ENCODE measurements at places on chromosomes 2 and 18. TPM values are rescaled to one million over a fixed set of nuclear protein-coding genes. Genes with fewer than 3 reads are reported as not detected.

KLHL41 gene
- 0.40 TPM for total RNA-seq

CD8B2 gene
- total RNA-seq, result 0.23 TPM

SLC19A3 gene
- total RNA-seq, result 0.59 TPM

LIMS4 gene
- 0.57 TPM for total RNA-seq

PAIP2B gene
- total RNA-seq, result 11.6 TPM

ZBTB14 gene
- total RNA-seq, result 4.4 TPM

GRCh38 chr18:40612356-40612755, 1342.7 kb upstream of the PIK3C3 start:
- DNase-seq, result no peak

DNA sequence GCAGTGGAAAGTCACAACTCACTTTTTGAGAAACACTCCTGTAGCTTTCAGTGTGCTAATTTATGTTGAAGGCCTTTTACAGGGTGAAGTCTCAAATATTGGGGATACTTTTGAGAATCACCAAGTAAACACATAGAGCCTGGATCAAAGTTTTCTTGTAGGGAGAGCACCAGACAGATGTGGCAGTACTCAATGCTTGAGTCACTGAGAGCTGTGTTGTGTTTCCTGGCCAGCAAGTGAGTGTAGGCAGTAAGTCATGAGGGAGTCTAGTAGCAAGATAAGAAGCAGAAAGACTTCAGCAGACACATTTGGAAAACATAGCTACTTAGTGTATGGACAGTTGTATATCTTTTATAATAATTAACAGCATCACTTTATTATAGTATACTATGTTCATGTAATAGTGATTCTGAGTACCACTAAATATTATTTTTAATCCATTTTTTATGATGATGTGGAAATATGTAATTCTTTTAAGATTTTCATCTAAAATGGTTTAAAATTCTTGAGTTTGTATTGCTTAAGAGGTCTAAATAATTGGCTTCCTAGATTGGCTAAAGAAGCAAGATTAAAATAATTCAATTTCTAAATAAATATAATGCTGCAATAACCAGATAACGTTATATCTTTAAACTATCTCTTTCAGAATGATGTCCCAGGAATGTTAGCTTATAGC, 12.8 kb downstream of the PSMD1 start:
- no peak for DNase-seq

- DNase-seq, result no peak
Observed at GRCh38 chr2:219598308-219599078, 836 bp downstream of the STK11IP start.

GRCh38 chr18:50356036-50356945, 18.6 kb upstream of the SKA1 start:
- DNase-seq, result no peak

- peak; percentile 27 for DNase-seq
Observed at GRCh38 chr2:148874868-148875341, at the start of gene KIF5C. Gene KIF5C, plus strand, starts transcription at chr2:148875227. Its CDS starts 391 bp downstream, at chr2:148875618.

DNA sequence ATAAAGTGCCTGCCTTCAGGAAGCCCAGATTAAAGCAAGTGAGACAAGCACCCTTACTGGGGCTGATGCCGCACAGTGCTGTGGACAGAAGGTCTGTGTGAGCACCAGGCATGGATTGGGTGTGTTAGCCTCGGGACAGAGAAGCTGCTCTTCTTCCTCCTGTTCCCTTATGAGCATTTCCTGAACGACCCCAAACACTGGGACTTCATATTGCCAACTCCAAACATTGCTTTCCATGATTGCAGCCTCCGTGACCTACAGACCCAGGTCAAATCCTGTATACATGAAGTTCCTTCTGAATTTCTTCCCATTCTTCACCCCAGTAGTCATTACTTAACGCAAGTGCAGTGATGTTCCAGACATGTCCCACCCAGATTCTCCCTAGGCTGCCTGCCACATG, 129.8 kb upstream of the ALKAL2 start:
- no peak for DNase-seq

- no peak for DNase-seq
Observed at GRCh38 chr2:217016796-217017419, 157.0 kb upstream of the TNP1 start.

DNA sequence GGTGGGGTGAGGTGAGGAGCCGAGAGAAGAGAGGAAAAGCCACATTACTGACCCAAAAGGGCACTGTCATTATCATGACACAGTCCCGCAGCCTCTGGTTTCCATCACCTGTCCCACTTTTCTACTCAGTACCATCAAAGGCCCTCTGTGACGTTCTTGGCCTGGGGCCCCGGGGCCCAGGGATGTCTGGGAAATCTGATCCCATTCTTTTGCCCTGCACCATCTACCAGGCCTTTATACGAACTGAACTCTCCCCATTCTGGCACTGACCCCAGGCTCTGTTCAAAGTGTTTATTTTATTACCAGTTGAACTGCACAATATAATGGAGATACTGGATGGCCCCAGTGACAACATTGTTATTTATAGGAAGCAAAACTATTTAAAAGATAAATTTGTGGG, 89.1 kb downstream of the COL6A3 start:
- no peak for DNase-seq

- no peak for DNase-seq
Observed at GRCh38 chr2:121832412-121833357, 77.2 kb downstream of the TSN start.

DNA sequence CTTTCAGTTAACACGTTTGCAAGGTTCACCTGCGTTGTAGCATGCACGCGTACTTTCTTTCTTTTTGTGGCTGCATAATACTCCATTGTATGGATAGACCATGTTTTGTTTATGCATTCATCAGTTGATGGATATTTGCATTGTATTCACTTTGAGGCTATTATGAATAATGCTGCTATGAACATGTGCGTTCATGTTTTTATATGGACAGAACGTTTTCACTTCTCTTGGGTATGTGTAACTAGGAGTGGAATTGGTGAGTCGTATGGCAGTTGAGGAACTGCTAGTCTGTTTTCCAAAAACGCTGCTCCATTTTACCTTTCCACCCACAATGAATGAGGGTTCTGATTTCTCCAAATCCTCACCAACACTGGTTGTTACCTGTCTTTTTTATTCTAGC, 244.3 kb downstream of the GLI2 start:
- DNase-seq, result no peak

GRCh38 chr2:38716185-38716584, 35.0 kb downstream of the SRSF7 start:
- DNase-seq, result no peak

- DNase-seq, result no peak
Observed at GRCh38 chr18:58559427-58560186, 69.3 kb downstream of the ALPK2 start.

DNA sequence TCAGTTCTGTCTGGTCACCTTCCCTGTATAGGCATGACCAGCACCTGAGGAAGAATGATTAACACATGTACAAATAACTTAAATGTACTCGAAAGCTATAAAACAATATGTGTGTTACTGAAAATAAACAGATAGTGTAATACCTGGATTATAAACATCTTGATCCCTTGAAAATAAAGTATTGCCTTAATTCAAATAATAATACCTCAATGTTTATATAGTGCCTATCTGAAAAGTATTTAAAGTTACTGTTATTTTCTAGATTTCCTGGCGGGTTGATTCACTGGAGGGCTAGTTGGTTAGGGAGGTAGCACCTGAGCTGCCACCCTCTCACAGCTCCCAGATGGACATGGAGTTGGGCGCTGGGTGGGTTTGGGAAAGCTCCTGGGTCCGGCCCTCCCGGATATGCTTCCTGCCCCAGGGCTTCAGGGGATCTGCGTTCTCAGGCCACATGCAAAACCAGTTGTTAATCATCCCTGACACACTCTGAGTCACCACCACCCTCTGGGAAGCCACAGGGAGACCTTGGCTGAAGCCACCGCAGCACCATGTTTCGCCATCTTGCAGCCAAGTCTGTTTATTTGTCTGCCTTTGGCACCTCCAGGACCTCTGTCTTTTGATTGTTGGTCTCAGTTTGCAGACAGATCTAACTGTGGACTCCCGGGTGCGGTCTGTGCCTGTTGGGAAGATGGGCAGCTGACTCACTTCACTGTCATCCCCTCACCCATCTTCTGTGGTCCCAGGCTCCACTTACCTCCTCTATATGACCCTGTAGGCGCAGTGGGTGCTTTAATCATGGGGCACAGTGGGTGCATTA, 35.3 kb downstream of the RAB31 start:
- DNase-seq, result no peak

DNA sequence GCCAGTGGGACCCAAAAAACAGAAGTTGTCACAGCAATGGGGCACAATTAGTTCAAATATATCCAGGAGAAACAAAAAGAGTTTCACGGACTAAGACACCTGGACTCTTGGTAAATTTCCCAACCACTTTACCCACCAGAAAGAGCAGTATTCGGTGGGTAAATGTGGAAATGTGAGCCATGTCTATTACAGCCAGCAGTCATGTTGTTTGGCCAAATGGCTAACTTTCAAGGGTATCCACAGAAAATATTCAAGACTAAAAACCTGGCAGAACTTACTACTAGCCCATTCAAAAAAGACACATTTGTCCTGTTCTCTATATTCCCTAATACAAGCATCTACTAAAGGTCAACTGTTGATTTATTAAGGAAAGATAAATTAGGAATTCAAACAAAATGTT, 1296.0 kb upstream of the NXPH2 start:
- no peak for DNase-seq

GRCh38 chr2:26422947-26423629, 21.4 kb downstream of the DRC1 start:
- no peak for DNase-seq

GRCh38 chr2:166384774-166385173, 9.0 kb upstream of the SCN9A start:
- DNase-seq, result no peak

DNA sequence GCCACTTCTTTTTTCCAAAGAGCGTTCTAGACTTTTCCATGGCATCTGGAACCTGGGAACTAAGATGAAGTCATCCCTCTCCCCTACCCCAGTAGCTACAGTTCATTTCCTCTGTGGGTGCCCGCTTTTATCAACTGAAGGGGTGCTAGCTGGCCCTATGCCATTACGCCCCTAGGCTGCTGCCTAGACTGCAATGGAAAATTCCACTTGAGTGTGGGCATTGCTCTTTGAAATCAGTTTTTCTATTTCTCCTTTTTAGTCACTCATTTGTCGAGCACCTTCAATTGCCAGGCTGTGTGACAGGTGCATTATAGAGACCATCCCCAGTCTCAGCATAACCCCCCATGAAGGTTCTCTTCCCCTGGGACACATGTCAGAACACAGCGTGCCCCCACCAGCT, 7.3 kb downstream of the TEX51 start:
- DNase-seq, result no peak

DNA sequence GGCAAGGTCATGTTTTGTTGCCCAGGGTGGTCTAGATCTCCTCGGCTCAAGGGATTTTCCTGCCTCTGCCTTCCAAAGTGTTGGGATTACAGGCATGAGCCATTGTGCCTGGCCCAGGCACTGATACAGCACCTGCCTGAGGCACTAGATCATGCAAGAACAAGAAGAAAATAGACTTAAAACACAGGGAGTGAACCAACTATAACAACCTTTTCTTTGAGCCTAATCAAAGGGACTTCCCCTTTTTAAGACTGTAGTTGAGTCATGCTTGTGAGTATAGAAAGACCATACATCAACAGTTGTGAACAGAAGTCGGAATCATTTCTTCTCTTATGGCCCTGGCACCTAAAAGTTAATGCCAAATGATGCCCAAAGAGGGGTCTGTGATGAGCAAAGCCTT, 47.9 kb upstream of the MAPRE2 start:
- no peak for DNase-seq

All from esophagus squamous epithelium (tissue), 5 donors.